COLO829 (cell line): ENCODE measurements at places on chromosomes 2 and 18.

GRCh38 chr2:198456418-198456817 lies 652.0 kb downstream of the PLCL1 start:
- no peak for DNase-seq

- no peak for DNase-seq
Measured at GRCh38 chr2:145751155-145751554, 1231.2 kb upstream of the ZEB2 start.

- no peak for DNase-seq
Measured at GRCh38 chr2:60945341-60945740, 64.0 kb downstream of the REL start.

DNA sequence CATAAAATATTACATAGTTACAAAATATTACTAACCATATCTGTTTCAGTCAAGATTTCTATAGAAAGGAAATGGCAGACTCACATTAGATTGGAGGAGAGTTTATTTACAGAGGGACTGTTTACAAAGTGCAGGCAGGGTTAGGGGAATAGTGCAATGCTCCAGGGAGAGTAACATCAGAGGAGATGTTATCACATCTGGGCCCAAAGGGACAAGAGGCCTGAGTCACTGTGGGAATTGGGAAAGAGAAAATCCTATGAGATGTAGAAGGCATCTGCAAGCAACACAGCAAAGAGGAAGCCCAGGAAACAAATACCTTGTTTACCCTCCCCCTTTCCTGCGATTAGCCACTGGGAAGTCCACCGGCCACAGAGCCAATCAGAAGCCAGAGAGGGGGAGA lies 227.3 kb upstream of the TANK start:
- no peak for DNase-seq

DNA sequence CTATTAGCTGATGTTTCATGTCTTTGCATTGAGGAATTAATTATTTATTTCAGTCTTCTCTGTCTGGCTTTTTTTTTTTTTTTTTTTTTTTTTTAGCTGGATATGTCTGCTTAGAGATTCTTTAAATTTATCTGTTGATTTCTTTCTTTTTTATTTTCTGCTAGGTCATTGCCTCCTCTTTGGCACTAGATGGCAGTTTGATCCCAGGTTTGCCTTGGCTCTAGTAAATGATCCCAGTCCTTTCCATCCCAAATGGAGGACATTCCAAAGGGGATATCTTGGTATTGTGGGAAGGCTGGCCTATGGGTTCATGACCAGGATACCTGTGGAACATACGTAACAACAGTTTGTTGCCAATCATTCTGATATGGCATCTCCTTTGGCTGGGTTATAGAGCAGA lies 339.5 kb upstream of the GCFC2 start:
- DNase-seq = no peak

DNA sequence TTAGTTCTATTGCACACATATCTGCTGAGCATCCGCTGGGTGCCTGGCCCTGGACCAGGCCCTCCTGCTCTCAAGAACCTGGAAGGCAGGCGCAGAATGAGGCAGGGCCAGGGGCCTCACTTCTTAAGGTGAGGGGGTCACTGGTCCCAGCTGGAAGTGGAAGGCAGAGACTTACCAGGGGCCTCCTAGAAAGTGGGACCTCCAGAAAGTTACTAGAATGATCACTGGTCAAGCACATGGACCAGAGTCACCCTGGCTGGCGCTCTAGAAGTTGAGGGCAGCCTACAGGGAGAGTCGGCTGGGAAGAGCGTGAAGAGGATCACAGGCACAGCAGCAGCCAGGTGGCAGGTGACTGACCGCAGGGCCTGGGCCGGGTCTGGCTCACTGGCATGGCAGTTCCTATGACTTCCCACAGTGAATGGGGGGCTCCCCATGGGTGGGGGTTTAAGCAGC lies 26.1 kb upstream of the MAL start:
- no peak for DNase-seq

GRCh38 chr18:54396760-54397159 lies 39.1 kb downstream of the C18orf54 start:
- no peak for DNase-seq

DNA sequence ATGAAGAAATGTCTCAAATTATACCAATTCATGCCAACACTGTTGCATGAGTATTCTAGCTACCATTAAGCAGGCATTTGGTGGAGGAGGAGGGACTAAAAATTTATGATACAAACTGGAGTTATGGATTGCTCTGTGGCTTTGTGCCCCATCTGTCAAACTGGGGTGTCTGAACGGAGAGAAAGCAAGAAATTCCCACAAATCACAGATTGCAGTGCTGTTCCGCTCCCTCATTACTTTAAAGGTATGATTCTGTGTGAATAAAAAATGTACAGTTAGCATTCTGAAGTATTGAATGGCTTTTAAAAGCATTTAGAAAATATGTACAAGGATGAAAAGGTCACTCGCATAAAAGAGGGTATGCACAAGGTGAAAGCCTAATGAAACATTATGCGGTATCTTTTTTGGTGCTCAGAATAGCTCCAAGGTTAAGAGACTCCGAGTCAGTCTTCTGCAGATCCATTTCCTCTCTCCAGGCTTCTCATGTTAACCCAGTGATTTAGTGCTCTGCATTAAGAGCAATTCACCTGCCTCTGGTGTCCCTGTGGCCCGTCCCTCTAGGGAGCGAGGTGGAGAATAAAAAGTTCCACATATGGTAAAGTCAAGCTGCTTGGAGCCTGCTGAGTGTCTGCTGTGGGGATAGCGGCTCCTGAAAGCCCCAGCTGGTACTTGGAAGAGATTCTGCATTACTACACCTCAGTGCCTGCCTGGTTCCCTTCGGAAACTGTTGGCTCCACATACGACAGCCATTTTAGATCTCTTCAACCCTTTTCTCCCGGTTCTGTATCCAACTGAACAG lies 184.2 kb downstream of the ZNF521 start:
- DNase-seq = no peak

DNA sequence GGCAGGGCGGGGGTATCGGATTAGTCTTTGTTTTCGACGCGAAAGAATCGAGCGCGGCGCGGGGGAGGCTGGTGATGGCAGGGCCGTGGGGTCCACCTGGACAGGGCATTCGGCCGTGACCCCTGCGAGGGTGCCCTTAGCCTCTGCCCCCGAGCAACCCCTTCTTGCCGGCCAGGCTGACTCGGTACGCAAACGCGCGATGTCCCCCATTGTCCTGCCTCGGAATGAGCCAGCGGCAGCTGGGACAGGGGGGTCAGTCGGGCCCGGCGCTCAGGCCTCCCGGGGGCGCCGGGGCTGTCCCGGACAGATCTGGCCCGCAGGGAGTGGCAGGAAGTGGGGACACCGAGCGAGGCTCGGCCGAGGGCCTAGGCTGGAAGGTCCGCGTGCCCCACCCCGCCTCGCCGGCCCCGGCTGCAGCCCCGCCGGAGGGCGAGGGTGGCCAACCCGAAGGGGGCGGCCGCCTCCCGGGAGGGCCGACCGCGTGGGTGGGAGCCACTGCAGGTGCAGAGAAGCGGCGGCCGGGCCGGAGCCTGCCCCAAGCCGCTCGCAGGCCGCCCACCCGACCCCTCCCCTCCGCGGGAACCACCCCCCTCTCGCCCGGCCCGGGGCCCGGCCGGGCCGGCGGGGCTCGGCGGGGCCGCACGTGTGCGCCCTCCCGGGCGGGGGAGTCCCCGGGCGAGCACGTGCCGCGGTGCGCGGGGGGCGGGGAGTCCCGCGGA lies at the start of gene TET3:
Gene TET3, plus strand, starts transcription at position 708 of the 719 bp plus-strand sequence. CDS start 1,494 bp downstream, outside the sequence.
- DNase-seq = no peak

DNA sequence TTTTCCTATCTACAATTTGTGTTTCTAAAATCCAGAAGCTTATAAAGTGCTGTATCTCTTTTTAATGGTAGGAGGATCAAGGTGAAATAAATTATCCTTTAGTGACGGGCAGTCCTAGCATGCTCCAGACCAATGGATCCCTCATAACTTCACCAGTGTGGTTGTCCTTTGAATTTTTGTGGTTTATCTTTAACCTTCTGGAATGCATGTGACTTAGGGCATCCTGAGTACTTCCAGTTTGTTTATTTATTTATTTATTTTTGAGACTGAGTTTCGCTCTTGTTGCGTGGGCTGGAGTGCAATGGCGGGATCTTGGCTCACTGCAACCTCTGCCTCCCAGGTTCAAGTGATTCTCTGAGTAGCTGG lies 40.4 kb downstream of the NUP35 start:
- DNase-seq = no peak

DNA sequence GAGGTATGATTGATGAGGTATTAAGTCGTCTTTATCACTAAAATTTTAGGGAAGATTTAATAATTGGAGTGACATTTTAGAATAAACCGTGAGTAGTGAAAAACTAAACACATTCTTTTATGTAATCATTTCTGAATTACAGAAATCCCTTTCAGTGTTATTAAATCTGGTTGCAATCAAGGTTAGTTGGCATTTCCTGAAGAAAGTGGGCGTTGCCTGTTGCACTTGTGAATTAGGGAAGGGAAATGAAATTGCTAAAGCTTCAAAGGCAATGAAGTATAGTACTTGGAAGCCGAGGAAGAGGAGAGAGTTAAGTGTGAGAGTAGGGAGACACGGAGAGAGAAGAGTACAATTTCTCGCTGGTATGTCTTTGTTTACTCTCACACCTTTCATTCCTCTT lies 274.5 kb downstream of the SLC8A1 start:
- DNase-seq = no peak

DNA sequence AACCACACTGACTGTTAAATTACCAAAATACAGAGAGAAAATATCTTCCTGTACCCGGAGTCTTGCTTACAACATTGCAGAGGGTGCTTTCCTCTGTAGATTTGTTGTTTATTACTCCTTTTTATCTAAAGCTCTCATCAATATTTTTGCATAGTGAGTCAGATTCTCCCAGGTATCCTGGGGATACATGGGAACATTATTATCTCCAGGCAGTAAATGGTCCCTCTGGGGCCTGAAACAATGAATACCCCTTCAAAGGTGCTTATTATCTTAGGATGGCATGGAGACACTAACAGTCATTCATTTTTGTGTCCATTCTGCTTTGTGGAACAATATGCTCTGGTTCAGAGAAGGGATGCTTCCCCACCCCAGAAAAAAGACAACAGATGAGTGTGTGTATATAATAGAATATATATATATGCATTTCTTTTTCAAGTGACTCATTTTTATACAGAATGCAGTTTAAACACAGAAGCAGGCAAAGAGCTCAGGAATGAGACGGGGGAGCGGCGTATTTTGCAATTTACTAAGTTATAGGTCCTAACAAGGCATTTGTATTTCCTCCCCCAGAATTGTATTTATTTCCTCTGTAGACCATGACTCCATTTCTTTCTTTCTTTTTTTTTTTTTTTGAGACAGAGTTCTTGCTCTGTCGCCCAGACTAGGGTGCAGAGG lies 424.8 kb upstream of the ZEB2 start:
- no peak for DNase-seq

- no peak for DNase-seq
Measured at GRCh38 chr18:73047688-73048087, 179.9 kb upstream of the NETO1 start.

GRCh38 chr18:245282-245847 lies 22.5 kb downstream of the THOC1 start:
- DNase-seq = peak; percentile 70

- DNase-seq = no peak
Measured at GRCh38 chr2:85116207-85116606, 17.0 kb upstream of the TCF7L1 start.

GRCh38 chr2:158762336-158762735 lies 32.8 kb upstream of the DAPL1 start:
- no peak for DNase-seq

GRCh38 chr2:121018136-121019061 lies 266.6 kb downstream of the TFCP2L1 start:
- DNase-seq = no peak

DNA sequence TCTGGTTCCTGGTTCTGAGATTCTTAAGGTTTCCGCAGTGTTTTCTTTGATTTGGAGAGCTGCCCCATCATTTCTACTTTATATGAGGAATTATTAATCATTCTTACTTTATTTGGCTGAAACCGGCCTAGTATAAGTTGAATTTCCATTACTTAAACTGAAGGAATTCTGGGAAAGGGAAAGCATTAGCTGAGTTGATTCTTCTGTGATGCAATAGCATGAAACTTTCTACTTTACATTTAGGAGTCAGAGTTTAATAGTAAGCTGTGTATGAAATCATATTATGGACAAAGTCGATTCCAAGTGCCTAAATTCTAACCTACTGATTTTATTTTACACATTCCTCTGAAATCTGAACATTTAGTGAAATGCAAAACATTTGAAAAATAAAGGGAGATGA lies 1269.7 kb upstream of the ZEB2 start:
- no peak for DNase-seq
